Heart left ventricle (tissue), 16 donors: ENCODE measurements at places on chromosomes 6 and 20. TPM values are rescaled to one million over a fixed set of nuclear protein-coding genes. Genes with fewer than 3 reads are reported as not detected.

DNA sequence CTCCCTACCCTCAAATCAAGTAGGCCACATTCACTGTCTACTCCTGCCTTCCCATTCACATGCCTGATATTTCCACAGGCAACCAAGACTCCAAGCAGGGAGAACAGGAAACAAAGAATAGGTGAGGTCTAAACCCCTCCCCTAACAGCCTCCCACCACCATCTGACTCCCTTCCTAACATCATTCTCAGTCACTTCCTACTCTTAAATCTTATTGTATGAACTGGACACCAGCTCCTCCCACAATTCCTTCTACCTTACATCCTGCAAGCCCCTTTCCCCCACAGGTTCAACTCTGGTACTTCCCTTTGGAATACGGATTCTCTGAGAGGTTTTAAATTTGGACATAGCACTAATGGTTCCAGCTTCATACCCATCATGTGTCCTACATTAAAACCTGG, 944 bp upstream of the C6orf136 start:
- DNase-seq = no peak

KHDRBS2 gene
- not detected for total RNA-seq

DNA sequence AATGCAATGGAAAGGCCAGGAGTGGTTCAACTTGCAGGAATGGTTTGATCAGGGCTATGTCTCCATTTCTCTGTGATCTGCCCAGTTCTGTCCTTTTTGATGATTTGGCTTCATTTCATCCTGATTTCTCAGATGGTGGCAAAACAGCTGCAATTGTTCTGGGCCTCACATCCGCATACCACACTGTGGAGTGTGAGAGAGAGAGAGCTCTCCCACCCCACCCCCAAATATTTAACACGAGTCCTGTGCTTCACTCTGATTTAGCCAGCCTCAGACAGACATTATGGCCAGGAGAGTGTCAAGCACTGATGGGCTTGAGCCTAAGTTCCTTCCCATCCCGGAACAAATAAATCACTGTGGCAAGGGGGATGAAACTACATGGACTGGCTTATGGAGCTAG, 284.6 kb downstream of the CDC5L start:
- DNase-seq = no peak

GRCh38 chr6:167666571-167667203, 160.0 kb upstream of the AFDN start:
- no peak for DNase-seq

FAM184A gene
- 1.1 TPM for total RNA-seq

CRISP2 gene
- total RNA-seq = not detected

SUPT3H gene
- total RNA-seq = 4.2 TPM

DNA sequence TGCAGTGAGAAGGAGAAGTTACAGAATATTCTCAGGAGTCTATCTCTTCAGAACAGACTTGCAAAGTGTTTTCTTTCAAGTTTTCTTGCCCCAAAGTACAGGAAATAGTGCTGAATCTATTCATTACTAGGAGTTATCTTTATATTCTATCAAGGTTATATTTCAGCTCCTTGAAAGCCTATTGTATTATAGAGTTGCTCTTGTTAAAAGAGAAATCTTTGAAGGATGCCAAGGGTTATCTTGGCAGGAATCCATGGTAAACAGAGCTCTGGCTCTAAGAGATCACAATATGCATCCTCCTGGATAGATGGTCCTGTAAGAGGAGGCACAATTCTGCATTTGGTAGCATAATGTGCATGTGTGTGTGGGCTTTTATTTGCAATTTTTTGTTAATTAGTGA, 21.2 kb upstream of the SNRPB2 start:
- DNase-seq = no peak

DNA sequence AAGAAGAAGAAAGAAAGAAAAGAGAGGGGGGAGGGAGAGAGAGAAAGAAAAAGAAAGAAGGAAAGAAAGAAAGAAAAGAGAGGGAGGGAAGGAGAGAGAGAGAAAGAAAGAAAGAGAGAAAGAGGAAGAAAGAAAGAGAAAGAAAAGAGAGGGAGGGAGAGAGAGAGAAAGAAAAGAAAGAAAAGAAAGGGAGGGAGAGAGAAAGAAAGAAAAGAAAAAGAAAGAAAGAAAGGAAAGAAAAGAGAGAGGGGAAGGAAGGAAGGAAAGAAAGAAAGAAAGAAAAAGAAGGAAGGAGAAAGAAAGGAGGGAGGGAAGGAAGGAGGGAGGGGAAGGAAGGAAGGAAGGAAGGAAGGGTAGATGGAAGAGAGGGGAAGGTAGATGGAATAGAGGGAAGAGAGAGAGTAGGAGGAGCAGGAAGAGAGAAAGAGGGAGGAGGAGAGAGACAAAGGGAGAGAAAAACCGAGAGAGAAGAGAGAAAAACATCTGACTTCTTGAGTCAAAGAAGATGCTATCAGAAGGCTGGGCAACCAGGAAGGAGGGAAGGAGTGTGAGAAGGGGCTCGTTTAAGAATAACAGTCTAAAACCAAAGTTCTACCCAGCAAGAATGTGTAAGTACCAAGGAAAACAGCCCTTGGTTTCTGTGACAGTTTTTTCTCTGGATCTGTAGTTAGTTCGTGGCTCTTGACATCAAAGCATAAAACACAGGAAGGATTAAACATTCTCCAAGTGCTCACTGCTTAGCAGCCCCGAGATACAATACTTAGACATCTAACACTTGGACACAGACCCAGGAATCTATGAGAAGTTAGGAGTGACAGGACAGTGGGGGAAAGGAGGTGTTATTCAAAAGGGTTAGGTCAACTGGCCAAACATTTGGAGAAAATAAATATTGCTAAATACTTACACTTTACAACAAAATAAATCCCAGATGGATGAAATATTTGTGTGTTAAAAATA, 131.9 kb upstream of the STMND1 start:
- DNase-seq = no peak

- DNase-seq = no peak
These were observed 317.3 kb upstream of the CNR1 start for GRCh38 chr6:88483424-88483823.

HDGFL1 gene
- not detected for total RNA-seq

GDAP1L1 gene
- 0.35 TPM for total RNA-seq

SAMD5 gene
- 0.64 TPM for total RNA-seq

GRCh38 chr20:23128461-23129125, 42.5 kb upstream of the CD93 start:
- DNase-seq = no peak

- no peak for DNase-seq
These were observed 50.7 kb downstream of the CLIC5 start for GRCh38 chr6:45965007-45965406.

- no peak for DNase-seq
These were observed 22.9 kb downstream of the CNBD2 start for GRCh38 chr20:35991142-35991771.

DNA sequence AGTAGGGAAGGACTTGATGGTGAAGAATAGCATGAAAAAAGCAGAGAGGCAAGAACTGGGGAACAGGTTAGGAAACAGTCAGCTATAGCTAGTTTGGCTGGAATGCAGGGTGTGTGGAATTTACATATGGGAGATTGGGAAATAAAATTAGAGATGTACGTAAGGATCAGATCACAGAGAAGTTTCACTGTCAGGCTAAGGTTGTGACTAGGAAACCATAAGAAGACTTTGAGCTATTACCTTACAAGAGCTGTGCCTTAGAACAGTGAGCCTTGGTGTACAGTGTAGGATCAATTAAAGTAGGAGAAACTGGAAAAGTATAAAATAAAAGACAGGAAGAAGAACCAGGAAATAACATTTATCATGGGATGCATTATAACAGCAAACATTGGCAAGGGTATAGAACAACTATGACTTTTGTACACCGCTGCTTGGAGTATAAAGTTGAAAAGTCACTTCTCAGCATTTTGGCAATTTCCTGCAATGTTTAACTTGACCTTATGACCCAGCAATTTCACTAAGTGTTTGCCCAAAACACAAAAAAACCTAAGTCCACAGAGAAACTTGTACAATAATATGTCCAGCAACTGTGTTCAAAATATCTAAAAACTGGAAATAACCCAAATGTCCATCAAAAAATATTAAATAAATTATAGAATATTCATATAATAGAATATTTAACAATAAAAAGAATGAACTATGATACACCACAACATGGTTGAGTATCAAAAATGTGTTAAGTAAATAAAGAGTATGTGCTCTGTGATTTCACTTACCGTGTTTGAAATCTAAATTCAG, 31.2 kb upstream of the SPTLC3 start:
- DNase-seq = no peak

NMBR gene
- total RNA-seq = not detected

EGFL8 gene
- 11.2 TPM for total RNA-seq

DNA sequence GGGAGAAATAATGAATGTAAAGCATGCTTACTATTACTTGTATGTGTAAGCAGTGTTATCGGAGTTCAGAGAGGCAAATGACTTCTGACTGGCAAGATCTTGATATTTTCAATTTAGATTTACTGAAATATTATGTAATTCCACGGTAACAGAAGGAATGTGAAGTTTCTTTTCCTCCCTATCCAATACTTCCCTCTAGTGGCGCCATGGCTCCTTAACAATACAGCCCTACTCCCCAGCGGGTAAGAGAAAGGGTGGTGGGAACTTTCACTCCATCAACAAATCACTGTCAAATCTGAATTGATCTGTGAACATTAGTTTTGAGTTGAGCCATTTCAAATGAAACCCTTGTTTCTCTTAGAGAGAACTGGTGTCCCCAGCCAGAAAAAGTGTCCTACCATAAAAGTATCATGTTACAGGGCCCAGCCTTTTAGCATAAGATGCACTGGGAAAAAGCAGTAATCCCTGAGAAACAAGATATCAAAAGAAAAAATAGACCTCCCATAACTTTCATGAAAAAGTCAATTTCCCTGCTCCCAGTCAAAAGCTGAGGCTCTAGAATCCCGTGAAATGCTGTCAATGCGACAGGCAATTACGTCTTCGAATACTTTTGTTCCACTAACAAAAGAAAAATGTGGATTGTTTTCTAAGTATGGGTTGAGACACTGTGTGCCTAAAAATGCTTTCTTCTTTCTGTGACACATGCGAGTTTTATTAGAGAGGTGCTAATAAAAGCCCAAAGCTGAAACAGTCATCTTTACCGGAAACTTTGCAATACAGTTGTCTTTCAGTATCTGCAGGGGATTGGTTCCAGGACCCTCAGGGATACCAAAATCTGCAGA, 12.9 kb downstream of the COX7A2 start:
- no peak for DNase-seq

SLC32A1 gene
- total RNA-seq = not detected

- no peak for DNase-seq
These were observed 100.9 kb upstream of the SAMD5 start for GRCh38 chr6:147407571-147407970.

GRCh38 chr6:40325791-40326190, 261.4 kb downstream of the LRFN2 start:
- DNase-seq = no peak

DNA sequence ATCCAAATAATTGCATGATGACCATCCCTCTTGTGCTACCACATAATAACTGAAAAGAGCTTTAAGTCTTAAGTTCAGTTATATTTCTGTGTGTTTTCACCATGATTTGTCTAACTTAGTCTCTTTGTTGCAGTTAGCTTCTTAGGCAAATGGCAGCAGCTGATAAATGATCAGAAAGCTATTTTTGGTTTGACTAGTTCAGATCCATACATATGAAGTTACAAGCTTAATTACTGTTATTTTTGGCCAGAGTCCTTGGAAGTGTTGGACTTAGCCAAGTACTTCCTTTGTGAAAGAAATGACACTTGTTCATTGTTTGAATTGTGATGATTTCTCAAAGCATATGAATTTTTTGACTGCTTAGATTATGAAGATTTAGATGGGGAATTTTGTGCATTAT, 54.2 kb downstream of the HIVEP1 start:
- DNase-seq = no peak

- DNase-seq = no peak
These were observed 33.6 kb downstream of the MAPK14 start for GRCh38 chr6:36061236-36061635.

DNA sequence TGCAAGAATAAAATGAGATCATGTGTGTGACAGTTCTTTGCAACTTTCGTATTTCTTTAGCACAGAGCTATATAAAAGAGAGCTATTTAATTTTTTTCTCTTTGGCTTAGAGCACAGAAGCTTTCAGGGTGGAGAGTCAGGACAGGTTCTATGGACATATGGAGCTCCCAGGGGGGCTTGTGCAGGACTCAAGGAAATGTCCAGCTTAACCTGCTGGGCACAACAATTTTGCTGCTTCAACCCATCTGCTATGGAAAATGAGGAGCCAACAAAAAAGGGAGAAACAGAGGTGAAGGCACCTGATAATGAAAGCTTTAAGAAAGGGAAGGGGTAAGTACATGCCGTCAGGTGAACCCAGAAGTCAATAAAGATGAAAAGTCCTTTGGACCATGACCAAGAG, 5.1 kb upstream of the SNAP25 start:
- no peak for DNase-seq

- DNase-seq = no peak
These were observed 296.0 kb downstream of the ADGRG6 start for GRCh38 chr6:142597836-142598235.

DNA sequence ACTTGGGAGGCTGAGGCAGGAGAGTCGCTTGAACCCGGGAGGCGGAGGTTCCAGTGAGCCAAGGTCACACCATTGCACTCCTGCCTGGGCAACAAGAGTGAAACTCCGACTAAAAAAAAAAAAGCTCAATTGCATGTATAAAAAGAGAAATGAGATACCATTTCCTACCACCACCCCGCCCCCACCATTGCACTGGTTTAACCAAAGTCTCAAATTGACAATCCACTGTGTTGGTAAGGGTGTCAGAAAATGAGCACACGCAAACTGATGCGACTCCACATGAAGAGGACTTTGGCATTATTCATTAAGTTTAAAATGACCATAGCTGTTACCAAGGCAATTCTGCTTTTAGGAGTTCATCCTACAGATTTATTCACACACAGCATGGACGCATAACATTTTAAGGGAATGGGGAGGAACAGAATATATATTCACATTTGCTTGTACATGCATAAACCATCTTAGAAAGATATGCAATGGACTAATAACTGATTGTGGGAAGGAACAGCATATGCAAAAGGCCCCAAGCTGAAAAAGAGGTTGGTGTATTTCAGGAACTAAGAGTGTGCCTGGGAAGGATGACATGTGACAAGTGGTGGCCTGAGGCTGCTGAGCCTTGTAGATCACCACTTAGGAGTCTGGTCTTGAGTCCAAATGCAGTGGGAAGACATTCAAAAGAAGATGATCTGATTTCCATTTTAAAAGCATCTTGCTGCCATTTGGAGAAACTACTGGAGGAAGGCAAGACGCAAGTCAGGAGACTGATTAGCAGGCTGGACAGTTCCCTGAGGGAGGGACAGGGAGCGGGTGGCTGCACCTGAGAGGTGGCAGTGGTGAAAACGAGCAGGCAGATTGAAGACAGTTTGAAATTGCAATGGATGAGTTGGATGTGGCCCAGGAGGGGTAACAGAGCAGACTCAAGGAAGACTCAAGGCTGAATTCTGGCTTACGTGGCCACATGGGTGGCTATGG, 37.2 kb upstream of the PTPN1 start:
- no peak for DNase-seq

SMOC2 gene
- 24.0 TPM for total RNA-seq

GRCh38 chr6:73497915-73498314, 22.9 kb downstream of the EEF1A1 start:
- DNase-seq = no peak
